ENCODE measurements at places on chromosomes 12 and 14.

DNA sequence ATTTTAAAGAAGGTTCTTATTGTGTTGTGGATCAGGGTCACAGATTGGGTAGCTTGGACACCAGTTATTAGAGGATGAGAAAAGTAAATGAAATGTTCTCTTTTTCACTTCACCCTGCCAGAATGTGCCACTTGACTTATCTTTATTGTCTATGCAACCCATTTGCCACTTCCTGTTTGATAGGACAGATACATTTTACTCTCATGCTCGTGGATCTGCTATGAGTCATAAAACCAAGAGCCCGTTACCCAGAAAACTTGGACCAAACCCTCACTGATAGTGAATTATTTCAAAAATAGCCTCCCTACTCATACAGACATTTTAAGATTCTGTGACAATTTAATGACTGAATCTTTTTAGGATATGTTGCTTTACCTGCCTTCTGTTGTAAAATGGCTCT lies 1.8 kb downstream of the ISCA2 start:
- DNase-seq = no peak

- no peak for DNase-seq
Measured at GRCh38 chr12:12527820-12528296, 34.8 kb downstream of the DUSP16 start.

- no peak for DNase-seq
Measured at GRCh38 chr12:64010069-64010686, 165.7 kb downstream of the SRGAP1 start.

GRCh38 chr14:24911324-24912109 lies 138.4 kb downstream of the STXBP6 start:
- no peak for DNase-seq

- DNase-seq = no peak
Measured at GRCh38 chr14:23930742-23931141, 22.8 kb upstream of the DHRS4 start.

DNA sequence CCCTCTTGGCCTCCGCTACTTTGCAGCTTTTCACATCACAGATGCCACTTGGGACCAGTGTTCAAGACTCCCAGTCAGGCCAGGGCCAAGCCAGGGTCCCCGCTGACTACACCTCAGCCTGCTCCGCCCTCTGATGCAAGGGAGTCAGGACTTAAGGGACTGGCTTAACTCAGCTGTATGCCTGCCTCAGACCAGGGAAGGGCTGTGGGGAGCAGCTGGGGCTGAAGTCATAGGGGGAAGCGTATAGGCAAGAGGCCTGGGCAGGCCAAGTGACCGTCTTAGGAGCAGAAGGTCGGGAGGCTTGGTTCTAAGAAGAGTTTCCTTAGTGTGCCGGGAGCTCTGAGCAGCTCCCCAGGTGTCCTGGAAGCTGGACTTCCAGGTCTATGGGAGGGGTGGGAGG lies 21.9 kb downstream of the KDM2B start:
- no peak for DNase-seq

- no peak for DNase-seq
Measured at GRCh38 chr12:11896417-11896929, 174.3 kb upstream of the BCL2L14 start.

DNA sequence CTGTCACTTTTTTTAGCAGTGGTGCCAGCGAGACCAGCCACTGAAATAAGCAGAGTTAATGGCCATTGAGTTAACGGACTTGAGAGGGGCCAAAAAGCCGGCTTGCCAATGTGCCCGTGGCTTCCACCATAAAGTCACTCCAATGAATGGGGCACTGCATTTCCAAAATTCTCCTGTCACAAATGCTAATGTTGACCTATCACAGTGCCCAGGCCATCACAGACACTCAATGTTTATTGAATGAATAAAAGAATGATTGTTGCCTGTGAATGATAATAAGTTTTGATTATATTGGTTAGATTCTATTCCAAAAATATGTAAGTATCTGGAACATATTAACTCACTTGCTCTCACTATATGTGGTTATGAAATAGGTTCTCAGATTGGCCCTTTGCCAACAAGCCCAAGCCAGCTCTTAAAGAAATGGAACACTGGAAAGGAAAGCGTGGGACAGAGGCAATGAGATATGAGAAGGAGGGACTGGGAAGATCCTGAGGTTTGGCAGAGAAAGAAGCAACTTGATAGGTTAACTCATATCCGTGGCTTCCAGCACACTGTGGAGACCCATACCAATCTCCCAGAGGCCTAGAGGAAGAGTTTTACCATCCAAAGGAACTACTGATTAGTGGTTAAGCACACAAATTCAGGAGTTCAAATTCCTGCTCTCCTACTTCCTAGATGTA lies 108.7 kb downstream of the BTG1 start:
- DNase-seq = no peak

- no peak for DNase-seq
Measured at GRCh38 chr12:100666588-100666987, 93.1 kb downstream of the GAS2L3 start.

DNA sequence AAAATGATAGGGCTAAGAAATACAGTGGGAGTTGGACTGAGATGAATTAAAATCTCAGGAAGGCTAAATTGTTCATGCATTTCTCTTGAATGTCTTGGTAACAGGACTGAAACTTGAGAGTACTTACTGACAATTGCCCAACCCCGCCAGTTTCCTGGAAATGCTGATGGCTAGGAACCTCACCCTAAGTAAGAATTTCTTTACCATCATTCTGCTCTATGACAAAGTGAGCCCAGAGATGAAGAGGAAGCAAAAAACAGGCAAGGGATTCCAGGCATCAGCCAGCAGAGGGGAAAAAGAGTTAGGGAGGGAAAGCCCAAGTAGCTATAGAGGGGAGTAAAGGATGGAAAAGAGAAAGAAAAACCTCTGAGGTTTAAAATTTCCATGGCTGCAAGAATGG lies 397.7 kb downstream of the MDGA2 start:
- no peak for DNase-seq

- DNase-seq = no peak
Measured at GRCh38 chr12:90945070-90945649, 9.8 kb downstream of the CCER1 start.

DNA sequence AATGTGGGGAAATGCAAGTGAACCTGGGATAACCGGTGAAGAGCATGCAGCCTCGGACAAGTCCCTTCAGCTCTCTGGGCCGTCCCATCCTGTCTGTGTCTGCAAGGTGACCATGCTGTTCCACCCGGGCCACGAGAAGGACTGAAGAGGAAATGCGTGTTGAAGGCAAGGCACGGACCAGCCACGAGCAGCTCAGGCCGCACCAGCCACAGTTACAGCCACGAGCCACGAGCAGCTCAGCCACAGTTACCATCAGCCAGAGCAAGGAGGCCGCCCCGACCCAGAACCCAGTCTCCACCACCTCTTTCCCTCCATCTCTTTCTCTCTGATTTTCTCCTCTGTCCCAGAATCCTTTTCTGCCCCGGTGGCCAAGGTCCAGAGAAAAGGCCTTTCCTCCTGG lies 18.8 kb upstream of the GALNT9 start:
- no peak for DNase-seq

DNA sequence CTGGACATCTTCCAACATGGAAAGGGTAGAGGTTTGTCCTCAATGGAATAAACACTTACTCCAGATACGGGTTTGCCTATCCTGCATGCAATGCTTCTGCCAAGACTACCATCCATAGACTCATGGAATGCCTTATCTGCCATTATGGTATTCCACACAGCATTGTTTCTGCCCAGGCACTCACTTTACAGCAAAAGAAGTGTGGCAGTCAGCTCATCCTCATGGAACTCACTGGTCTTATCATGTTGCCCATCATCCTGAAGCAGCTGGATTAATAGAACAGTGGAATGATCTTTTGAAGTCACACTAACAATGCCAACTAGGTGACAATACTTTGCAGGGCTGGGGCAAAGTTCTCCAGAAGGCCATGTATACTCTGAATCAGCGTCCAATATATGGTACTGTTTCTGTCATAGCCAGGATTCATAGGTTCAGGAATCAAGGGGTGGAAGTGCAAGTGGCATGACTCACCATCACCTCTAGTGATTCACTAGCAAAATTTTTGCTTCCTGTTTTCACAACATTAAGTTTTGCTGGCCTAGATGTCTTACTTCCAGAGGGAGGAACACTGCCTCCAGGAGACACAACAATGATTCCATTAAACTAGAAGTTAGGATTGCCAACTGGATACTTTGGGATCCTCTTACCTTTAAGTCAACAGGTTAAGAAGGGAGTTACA lies 140.4 kb downstream of the SLC35F4 start:
- no peak for DNase-seq

- DNase-seq = no peak
Measured at GRCh38 chr12:103102225-103102744, 144.8 kb downstream of the ASCL1 start.

DNA sequence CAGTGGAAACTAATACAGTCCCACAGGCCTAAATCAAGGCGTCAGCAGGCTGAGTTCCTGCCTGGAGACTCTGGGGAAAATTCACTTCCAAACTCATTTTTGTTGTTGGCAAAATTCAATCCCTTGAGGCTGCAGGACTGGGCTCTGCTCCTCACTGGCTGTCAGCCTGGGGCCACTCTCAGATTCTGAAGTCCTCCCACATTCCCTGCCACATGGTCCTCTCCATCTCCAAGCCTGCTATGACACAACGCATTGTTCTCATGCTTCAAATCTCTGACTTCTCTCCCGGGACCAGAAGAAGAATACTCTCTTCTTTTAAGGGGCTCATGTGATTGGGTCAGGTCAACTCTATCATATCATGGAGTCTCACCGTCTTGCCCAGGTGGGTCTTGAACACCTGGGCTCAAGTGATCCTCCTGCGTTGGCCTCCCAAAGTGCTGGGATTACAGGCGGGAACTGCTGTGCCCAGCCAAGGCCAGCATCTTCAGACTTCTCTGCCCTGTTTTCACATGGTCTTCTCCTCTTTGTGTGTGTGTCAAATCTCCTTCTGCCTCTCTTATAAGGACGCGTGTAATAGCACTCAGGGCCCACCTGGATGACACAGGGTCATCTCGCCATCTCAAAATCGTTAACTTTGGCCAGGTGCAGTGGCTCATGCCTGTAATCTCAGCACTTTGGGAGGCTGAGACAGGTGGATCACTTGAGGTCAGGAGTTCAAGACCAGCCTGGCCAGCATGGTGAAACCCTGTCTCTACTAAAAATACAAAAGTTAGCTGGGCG lies 9.7 kb downstream of the P2RX7 start:
- no peak for DNase-seq

- no peak for DNase-seq
Measured at GRCh38 chr14:79596551-79596950, 614.8 kb downstream of the DIO2 start.

- DNase-seq = no peak
Measured at GRCh38 chr14:54837508-54838149, 65.0 kb downstream of the GCH1 start.

DNA sequence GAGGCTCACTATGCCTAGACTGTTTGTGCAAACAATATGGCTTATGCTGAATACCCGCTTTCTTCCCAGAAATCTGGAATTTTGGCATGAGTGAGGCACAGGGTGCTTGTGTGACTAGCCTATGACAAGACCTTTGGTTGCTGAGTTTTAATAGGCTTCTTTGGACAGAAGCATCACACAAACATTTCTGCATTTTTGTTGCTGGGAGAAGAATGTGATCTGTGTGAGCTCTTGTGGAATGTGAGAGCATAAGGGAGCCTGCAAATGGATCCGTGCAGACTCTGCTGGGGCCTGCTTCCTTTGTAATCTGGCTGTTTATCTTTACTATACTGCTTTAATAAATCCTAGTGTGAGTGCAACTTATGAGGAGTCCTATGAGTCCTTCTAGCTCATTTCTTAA lies 83.0 kb upstream of the ZDHHC17 start:
- no peak for DNase-seq

GRCh38 chr12:54601841-54602240 lies 13.4 kb upstream of the PPP1R1A start:
- no peak for DNase-seq

DNA sequence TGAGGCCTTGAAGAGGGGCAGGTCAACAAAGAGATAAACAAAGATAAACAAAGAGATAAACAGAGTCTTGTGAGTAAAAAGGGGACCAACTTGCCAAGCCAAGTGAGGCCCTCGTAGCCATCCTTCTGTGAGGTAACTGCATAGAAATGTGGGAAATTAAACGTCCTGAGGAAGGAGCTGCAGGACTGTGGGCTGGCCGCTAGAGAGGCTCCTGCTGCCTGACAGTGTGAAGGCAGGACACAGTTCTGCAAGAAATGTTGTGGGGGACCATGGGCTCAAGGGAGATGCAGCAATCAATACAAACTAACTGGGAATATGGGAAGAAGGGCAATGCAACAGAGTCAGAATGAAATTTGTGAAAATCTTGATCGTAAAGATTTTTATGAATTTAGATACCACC lies 91.9 kb downstream of the SLC8A3 start:
- no peak for DNase-seq

DNA sequence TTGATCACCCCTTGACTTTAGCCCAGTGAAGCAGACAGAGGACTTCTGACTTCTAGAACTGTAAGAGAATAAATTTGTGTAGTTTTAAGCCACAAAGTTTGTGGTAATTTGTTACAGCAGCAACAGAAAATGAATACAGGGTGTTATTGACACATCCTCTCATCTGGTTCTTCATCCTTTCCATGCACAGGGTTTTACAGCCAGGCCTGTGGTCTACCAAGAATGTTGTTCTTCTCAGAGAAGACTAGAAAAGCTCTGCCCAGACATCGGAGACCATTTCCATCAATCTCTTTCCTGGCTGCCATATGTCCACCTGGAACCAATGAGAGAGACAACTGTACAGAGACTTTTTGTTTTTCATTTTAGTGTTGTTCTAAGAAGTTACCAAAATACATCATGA lies 308.2 kb upstream of the AMIGO2 start:
- DNase-seq = no peak

- DNase-seq = no peak
Measured at GRCh38 chr12:63862187-63862968, 17.9 kb downstream of the SRGAP1 start.

DNA sequence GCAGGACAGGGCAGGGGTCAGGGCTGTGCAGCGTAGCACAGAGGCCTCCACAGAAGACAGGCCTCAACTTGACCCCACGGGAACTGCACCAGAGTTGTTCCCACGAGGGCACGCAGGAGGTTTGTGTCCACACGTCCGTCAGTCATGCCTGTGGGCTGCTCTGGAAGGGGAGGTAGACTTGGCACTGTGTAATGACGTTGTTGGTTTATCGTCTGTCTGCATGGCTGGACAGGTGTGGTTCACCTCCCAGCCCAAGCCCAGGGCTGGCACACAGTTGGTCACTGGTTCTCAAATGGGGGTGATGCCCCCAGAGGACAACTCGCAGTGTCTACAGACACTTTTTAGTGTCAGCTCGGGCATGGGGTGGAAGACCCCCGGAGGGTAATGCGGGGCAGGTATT lies 45.8 kb downstream of the CCNK start:
- no peak for DNase-seq

DNA sequence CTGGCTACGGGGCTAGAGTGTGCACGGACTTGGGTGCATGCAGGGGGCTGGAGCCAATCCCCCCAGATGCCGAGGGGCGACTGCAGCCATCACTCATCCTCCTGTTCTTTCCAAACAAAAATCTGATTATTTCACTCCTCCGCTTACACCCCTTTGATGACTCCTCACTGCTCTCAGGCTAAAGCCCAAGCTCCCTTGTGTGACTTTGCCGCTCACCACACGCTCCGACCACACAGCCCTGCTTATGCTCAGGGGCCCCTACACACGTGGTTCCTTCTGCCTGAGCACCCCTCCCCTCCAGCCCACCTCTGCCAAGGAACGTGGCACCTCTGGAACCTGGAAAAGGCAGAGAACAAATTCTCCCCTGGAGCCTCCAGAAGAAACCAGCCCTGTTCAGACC lies 13.7 kb downstream of the CHFR start:
- DNase-seq = no peak
